ENCODE measurements at places on chromosomes 13 and 19.

GRCh38 chr19:48665786-48666185 lies 7.0 kb downstream of the NTN5 start:
- DNase-seq = no peak

DNA sequence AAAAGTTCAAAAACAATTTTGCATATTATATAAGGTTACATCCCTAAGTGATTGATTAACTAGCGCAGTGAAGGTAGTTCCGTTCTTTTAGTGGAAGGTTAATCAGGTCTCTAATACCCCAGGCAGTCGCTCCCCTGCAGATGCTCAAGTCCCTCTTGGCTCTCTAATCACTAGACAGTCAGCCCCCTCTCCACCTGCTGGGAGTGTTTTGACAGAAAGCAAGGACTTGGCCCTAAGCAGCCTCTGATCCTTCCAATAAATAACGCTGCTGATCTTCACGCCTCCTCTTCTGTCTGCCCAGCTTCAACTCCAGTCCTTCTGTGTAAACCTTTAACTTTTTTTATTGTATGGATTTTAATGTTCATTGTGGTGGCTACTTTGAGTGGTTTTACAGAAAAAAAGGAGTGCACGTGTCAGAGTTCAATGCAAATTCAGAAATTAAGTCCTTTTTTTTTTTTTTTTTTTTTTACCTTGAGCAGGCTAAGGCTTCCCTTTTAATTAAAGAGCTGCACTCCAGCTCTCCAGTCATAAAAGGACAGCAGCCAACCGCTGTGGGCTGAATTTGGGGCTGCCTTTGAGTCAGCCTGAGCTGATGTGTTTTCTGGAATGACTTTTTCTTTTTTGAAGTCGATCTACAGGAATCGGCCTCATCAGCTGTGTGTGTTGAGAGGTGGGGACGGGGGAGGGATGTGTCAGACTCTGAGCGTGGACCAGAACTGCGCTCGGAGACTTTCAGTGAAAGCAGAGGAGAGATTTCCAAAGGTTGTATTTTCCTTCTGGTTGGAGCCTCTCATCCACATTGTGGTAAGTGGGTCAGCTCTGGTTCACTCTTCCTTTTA lies 33.8 kb upstream of the MYO16 start:
- DNase-seq = peak; percentile 3

GRCh38 chr13:40192452-40192851 lies 474.0 kb downstream of the FOXO1 start:
- DNase-seq = no peak

DNA sequence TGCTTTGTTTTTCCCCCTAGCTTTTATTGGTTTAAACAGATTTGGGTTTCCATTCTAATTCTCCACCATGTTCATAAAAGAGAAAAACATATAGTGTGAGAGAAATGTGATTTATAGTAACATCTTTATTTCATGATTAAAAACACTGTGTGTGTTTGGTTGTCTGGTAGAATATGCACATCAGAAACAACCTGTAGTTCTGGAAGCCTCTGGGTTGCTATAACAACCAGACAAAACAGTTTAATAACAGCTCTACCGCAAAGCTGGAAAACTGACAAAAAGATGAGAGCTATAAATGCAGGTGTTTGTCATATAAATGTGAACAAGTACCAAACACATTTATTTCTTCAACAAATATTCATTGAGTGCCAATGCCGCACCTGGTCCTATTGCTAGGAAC lies 9.8 kb downstream of the KBTBD6 start:
- DNase-seq = peak; percentile 28

GRCh38 chr13:43732726-43733125 lies 54.0 kb downstream of the ENOX1 start:
- DNase-seq = no peak

DNA sequence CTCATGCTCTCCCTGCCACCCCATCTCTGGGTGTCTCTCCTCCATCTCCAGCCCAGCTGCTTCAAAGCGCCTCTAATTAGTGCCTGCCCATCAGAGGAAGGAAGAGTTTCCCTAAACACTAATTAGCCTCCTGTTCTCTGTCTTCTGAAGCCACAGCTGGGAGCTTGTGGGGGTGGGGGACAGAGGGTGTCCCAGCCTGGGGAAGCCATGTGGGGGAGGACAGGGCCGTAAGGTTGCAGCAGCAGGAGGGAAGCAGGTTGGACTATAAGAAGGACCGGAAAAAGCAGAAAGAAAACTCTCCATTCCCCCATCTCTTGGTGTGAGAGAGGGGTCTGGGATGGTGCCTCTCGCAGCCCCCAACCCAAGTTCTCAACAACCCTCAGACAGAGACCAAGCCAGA lies 26.2 kb downstream of the SLC8A2 start:
- DNase-seq = no peak

GRCh38 chr19:46976845-46977320 lies 42.8 kb upstream of the NPAS1 start:
- peak; percentile 67 for DNase-seq

GRCh38 chr13:83184150-83184475 lies 698.2 kb downstream of the SLITRK1 start:
- no peak for DNase-seq
